ENCODE measurements at places on chromosomes 4 and X.

- DNase-seq, result peak; percentile 64
These were observed 43.7 kb downstream of the MAGEA9 start for GRCh38 chrX:149825424-149825823.

DNA sequence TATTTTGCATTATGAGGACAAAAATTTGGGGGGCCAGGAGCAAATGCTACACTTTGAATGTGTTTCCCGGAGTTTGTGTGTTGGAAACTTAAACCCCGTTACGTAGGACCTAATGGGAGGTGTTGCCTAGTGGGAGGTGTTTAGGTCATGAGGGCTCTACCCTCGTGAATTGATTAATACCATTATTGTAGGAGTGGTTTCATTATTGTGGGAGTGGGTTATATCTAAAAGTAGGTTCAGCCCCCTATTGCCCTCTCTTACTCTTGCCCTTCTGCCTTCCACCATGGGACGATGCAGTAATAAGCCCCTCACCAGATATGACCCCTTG lies 15.5 kb downstream of the UBA6 start:
- no peak for DNase-seq

DNA sequence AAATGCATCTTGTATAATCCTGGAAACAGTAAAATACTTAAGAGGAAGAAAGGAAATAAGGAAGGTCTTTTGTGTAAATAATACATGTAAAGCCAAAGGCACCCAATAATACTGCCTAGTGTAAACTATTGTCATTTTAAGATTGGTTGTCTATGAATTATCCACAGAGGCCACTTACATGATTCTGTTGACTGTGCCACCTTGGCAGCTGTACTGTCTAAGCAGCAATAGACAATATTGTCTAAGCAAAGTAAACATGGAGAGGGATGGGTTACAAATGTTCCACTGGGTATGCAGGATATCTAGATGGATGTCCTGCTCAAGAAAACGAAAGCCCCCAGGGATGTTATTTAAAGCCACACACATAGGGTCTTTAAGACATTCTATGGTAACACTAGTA lies 19.4 kb downstream of the BEND4 start:
- DNase-seq, result no peak

DNA sequence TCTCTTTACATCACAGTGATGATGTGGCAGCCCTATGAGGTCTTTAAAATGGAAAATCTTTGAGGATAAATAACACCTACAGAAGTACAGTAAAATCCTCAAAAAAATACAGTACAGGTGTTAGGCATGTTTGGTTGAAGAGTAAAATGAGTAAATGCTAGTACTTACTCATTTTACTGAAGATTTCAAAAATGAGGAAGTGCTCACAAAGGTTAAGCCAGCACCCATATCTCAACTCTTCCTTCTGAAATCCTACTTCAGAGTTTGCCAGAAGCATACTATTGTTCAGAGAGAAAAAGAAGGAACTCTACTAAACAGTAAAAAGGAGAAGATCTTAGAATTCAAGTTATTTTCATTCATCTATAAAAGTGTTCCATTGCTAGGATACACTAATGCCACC lies 130.9 kb downstream of the CBR4 start:
- DNase-seq, result no peak

Measured in NCI-H82 (cell line).